ENCODE measurements at places on chromosomes 4 and X. TPM values are rescaled to one million over a fixed set of nuclear protein-coding genes. Genes with fewer than 3 reads are reported as not detected.

DNA sequence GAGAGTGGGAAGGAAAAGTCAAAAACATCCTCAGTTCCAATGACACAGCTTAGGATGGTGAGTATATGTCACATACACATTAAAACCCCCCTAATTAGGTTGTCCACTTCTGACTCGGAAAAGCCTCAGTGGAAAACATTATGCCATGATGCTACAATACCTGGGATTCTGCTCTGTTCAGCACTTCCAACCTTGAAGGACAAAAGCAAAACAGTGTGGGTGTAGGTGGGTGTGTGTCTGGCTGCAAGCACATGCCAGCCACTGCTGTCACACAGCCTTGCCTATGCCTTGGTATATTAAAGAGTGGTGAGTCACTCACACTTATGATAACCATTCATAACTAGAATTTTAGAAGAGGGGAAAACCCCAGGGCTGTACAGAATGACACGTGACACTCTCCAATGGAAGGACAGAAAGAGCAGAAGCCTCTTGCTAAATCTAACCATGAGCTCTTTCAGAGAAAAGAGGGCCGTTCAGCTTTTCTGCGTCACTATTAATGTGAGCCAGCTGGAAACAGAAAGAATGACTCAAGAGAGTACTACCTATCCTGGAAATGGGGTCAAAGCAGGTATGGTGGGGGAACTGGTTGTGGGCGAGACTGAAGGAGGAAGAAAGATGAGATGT lies 159.6 kb downstream of the TET2 start:
- DNase-seq, result no peak

The AFP gene
- not detected for total RNA-seq

The FAT4 gene
- total RNA-seq, result 3.8 TPM

GRCh38 chr4:42142591-42142990 lies 9.9 kb downstream of the BEND4 start:
- DNase-seq, result no peak

The NAA11 gene
- total RNA-seq, result not detected

The SPANXB1 gene
- not detected for total RNA-seq

DNA sequence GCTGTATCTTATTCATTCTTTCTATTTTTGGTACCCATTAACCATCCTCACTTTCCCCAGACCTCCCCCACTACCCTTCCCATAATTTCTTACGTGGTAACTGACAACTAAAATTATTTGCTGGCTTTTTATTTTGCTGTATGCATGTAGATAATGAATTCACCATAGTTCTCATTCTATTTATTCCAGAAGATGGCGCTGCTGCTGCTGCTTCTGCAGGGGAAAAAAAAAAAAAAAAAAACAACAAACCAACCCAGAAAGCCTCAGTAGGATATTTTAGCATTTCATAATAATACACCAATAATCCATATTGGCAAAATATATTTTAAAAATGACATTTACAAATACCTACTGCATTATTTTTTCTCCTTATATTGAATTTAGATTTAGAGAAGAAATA lies 416.6 kb upstream of the MAGEB18 start:
- no peak for DNase-seq

- DNase-seq, result no peak
Measured at GRCh38 chrX:25503826-25504225, 488.1 kb upstream of the ARX start.

The SLC16A2 gene
- total RNA-seq, result 0.99 TPM

DNA sequence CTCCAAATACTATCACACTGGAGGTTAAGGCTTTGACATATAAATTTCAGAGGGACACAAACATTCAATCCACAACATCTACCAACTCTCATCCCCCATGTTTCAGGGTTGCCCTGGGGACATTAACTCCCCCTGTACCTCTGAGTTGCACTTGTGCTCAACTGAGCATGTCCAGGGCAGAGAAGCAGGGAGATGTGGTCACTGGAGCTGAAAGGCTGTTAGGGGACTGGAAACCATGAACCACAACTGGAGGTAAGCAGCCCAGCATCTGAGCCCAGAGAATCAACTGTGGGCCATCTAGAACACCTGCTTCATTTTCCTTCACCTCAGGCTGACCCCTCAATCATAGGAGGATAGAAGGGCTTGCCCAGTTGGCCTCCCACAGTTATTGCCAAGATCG lies 641.1 kb downstream of the MID1IP1 start:
- no peak for DNase-seq

- DNase-seq, result no peak
Measured at GRCh38 chr4:24033626-24034025, 143.8 kb upstream of the PPARGC1A start.
